LHCN-M2 (cell line): ENCODE measurements at places on chromosomes 5 and 9. TPM values are rescaled to one million over a fixed set of nuclear protein-coding genes. Genes with fewer than 3 reads are reported as not detected.

DNA sequence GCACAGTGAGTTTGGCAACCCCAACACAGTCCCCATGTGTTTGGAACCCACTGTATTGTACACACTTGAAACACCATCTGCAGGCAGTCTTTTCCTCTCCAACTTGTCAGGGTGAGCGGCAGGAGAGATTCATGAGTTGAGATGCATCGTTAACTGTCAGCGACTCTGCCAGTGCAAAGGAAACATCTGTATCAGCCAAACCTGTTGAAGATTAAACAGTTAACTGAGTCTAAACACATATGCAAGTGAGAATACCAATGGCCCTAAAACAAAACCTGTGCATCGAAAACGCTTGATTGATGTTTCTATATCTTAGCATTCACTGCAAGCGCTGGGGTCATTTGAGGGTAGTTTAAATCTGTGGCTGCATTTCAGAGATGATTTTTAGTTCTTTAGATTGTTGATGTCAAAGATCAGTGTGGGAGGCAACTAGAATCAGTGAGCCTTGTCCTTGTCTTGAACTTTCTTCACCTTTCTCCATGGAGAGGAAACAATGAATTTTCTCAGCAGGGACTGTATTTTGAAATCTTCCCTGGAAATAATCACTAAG lies 41.3 kb upstream of the PAM start:
- DNase-seq, result no peak

GRCh38 chr5:107619781-107620180 lies 51.0 kb downstream of the EFNA5 start:
- DNase-seq, result no peak

DNA sequence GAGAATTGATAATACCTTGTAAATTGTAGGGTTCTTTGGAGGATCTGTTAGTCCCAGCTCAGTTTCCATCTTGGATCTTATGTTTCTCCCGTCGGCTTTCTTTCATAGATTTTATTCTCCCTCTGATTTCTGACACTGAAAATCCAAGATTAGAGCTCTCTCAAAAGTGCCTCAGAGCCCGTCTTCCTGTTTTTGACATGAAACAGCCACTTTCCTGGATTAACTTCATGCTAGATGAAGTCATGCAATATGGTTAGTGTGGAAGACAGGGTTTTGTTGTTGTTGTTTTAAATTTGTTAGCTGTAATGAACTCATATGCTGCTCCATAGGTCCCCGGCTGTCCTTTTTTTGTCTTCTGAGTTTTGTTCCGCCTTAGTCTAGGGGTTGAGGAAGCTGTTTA lies 51.6 kb upstream of the ZFR start:
- DNase-seq, result no peak

DNA sequence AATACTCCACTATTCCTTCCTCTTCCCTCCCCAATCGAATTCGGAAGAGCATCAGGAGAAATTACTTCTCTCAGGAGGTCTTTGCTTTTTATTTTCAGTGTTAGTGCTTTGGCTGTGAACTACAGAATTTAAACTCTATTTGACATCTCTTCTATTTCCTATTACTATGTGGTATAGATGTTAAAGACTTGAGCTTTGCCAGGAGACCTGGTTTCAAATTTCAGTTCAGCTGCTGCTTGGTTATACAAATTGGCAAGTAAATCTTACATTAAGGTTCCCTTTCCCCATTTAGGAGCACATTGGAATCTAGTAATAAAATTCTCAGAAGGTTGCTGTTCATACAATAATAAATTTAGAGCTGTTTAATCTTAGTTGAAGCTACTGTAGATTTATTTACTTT lies 13.1 kb downstream of the UHRF2 start:
- DNase-seq, result peak; percentile 60

GRCh38 chr9:12956805-12957204 lies 182.0 kb downstream of the LURAP1L start:
- DNase-seq, result no peak

GRCh38 chr9:127720031-127720864 lies 4.4 kb downstream of the TTC16 start:
- DNase-seq, result no peak

DNA sequence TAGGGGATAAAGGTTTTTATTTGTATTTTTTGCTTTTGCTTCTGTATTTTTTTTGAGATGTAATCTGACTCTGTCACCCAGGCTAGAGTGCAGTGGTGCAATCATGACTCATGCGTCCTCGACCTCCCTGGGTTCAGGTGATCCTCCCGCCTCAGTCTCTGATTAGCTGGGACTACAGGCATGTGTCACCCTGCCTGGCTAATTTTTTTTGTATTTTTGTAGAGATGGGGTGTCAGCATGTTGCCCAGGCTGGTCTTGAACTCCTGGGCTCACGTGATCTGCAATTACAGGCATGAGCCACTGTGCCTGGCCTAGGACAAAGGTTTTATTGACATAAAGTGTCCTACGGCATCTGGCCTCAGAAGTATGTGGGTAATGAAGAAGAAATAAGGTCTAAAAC lies 297.1 kb upstream of the C9orf72 start:
- peak; percentile 34 for DNase-seq

- DNase-seq, result no peak
These were observed 21.7 kb upstream of the PCAT7 start for GRCh38 chr9:94533155-94533554.

DNA sequence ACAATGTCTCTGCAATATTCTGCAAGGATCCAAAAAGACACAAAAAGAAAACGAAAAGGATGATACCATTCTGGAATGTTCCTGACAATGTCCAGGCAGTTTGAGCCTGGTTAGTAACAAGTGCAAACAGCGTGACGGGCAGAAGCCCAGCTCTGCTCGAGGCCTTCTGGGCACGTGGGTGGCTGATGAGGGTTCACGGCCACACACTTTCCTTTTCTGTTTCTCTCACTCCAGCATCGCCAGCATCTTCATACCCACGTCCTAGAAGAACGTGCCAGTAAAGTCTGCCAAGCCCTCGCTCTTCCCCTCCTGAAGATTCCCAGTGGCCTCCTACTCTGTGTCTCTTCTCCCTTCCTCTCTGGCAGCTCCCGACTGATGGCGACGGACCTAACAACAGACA lies 36.7 kb downstream of the COL23A1 start:
- DNase-seq, result no peak

- DNase-seq, result peak; percentile 32
These were observed 29.8 kb upstream of the FABP6 start for GRCh38 chr5:160199410-160199911.

DNA sequence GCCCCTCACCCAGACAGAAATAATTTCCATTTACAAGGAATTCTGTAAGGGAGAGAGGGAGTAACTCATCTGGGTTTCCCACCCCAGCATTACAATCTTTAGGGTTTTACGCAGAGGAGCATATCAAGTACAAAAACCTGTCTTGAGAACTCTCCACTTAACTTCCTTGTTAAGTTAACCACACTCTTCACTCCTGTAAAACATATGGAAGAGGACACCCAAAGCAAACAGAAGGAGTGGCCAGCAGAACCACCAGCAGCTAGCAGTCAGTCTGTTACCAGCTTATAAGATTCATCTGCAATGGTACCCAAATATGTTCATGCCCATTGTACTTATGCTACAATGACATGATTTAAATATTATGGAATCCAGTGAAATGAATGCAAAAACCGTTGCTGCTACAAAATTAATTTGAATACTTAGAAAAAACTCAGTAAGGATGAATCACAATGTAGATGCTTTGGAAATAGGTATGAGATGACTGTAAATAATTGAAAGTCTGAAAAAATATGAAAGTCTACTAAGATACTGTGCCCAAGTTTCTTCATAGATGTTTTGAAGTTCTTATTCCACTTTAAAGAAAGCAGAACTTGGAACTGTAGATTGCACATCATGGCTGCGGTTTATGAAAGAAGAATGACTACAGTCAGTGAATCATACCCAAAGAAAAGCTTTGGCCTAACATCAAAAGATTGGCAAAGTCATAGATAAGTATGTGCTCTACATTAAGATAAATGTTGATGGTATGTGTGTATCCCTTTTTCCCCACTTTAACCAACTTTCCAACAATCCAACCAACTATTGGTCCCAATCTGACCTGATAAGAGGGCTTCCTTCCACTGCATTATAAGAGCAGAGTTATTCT lies 233.6 kb downstream of the ACTL7B start:
- peak; percentile 64 for DNase-seq

- no peak for DNase-seq
These were observed 86.2 kb upstream of the FAM169A start for GRCh38 chr5:74952406-74952805.

GRCh38 chr9:73916016-73916673 lies 581.0 kb upstream of the RORB start:
- DNase-seq, result no peak

DNA sequence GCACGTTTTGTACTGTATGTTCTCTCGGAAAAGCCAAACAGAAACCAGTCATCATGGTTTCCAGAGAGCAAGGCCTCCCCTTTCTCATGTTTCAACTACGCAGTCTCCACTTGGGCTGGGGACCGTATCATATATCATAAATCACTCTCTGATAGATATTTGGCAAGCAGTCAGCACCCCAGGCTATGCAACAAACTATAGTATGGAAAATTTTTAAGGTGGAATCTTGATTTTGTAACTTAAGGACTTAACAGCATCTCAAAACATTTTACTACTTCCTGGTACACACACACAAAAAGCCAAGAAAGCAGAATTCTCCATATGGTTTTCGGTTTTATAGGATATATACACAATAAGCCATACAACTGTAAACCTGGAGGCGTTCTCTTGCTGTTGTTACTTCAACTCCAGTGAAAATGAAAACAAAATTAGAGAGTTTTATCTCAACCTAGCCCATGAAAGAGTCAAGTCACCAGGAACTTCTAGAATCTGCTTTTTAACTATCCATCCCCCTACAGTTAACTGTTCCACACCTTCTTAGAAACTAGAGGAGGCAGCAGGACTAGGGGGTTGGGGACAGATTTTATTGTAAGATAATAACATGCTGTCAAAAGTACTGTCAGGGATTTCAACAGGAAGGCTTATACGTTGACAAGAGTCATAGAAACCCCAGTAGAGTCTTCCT lies 283.4 kb downstream of the NFIB start:
- DNase-seq, result peak; percentile 87

DNA sequence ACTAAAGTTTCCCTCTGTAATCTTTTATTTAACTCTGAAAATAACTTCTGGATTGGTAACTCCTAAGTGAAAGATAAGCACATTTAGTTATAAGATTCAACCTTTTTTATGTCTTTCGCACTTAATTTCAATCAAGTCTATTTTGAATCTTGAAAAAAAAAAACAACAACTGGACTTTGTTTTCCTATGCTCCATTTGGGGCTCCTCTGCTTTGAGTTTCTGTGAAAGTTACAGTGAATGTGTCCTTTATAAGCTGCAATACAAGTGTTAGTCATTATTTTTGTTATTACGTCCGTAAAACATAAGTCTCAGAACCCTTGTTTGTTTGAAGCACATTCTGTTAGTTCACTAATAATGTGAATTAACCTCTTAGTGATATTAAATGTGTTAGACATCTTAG lies 276.8 kb downstream of the ADAMTS6 start:
- peak; percentile 69 for DNase-seq

DNA sequence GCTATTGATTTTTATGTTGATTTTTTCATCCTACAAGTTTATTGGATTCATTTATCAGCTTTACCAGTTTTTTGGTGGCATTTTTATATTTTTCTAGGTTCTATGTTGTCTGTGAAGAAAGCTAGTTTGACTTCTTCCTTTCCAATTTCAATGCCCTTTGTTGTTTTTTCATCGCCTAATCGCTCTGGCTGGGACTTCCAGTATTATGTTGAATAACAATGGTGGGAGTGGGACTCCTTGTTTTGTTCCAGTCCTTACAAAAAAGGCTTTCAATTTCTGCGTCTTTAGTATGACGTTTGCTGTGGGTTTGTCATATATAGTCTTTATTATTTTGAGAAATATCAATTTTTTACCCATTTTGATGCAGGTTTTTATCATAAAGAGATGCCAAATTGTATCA lies 175.6 kb upstream of the CCNH start:
- DNase-seq, result no peak

GRCh38 chr9:124929464-124929863 lies 11.4 kb downstream of the GOLGA1 start:
- DNase-seq, result no peak

GRCh38 chr9:92297611-92298010 lies 4.1 kb upstream of the IARS1 start:
- DNase-seq, result no peak

DNA sequence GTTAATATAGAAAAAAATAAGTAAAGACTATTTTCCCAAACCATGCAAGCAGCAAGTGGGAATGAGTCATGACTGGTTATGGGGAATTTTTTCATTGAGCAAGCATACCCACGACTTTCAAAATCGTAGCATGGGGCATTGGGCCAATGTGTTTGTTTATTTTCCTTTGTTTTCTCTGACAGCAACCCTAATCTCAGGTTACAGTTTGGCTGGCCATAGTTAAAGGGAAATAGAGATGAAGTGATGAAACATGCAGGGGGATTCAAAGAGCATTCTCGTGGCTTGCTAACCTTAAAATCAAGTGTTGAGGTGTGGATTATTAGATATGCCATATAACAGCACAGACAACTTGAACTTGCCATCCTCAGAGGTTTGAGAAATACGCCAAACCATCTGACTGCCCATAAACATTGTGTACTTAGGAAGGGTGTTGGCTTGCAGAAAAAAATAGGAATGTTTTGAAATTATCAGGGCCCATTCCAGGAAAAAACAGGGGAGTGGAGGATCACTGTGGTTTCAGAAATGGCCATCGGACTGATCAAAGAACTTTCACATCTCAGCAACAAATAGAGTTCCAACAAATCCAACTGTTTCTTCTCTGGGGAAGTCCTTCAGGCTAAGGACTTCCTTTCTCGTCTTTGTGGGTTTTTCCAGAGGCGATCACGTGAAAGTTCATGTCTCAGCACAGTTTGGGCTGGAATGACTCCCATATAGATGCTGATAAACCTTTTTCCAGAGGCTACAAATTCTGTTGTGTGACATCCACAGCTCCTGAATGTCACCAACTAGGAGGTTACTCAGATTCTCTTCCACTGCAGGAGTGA lies 259.1 kb downstream of the SYK start:
- peak; percentile 97 for DNase-seq

The NPDC1 gene
- 5.3 and 5.5 TPM in 2 replicates for total RNA-seq

The HARS2 gene
- total RNA-seq, result 39.2 and 41.6 TPM in 2 replicates

The PCDHA13 gene
- total RNA-seq, result not detected in 2 replicates

The PCDHB15 gene
- total RNA-seq, result 3.8 TPM in 2 replicates

The TCF7 gene
- total RNA-seq, result 0.19 and 0.40 TPM in 2 replicates

The PCDHGA6 gene
- 0.77 and 0.98 TPM in 2 replicates for total RNA-seq

The SREK1 gene
- 37.4 and 39.7 TPM in 2 replicates for total RNA-seq

The GLT6D1 gene
- total RNA-seq, result not detected in 2 replicates

The GABRA6 gene
- total RNA-seq, result not detected in 2 replicates

The IFNB1 gene
- not detected in 2 replicates for total RNA-seq

The RAB3C gene
- not detected in 2 replicates for total RNA-seq

The PPIC gene
- total RNA-seq, result 17.2 and 20.3 TPM in 2 replicates

The TENT4A gene
- 13.2 and 14.6 TPM in 2 replicates for total RNA-seq
